ENCODE measurements at places on chromosomes 4 and X.

- no peak for DNase-seq
Observed at GRCh38 chrX:153885968-153886903, at the start of gene L1CAM. Gene L1CAM (minus strand): TSS chrX:153886173. CDS start chrX:153875836, 10,337 bp downstream.

- DNase-seq, result no peak
Observed at GRCh38 chr4:176840166-176840565, 47.4 kb upstream of the VEGFC start.

DNA sequence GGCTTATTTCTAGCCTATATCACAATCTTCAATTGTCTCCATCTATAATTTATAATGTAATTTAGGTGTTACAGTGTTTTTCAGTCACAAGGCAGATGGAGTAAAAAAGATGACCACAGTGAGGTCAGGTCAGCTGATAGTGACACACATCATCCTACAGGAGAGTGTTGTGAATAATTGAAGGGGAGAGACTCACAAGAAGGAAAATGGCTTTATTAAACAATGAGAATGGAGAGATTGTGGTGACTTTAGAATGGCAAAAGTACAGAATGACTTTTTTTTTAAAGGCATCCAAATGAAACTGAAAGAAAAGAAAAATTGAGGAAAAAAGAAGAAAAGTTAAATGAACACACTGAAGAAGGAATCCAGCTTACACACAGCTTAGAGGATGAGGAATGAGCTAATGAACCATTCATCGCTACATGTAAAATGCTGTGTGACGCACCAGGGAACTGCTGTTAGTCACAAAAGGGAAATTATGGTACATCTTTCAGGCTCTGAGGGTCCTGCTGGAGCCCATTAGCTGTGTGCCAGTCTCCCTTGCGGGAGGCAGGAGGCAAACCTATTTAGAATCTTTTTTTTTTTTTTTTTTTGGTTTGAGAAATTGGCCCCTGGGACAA, 56.6 kb downstream of the SPRY1 start:
- DNase-seq, result no peak

GRCh38 chr4:122313006-122313646, 65.7 kb upstream of the ADAD1 start:
- DNase-seq, result no peak

DNA sequence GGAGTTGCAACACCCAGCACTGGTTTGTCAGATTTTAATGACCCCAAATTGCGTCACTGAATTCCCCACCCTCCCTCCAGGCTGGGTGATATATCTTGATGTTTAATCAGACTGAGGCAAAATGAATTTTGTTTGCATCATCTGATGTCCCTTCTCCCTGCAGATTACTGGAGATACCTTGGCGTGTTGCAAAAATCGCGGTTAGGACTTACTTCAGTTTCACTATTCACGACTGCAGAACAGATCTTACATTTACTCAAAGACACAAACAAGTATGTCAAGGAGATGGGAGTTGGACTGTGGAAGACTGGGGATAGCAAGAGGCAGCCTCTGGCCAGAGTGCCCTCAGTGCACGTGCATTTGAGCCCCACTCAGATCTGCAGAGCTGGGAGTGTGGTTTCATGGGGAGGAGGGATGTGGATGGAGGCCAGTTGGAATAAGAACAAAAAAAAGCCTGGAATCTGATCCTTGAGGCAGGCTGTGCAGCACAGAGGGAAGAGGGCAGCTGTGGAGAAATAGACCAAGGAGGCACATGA, 92.2 kb upstream of the MTM1 start:
- no peak for DNase-seq

DNA sequence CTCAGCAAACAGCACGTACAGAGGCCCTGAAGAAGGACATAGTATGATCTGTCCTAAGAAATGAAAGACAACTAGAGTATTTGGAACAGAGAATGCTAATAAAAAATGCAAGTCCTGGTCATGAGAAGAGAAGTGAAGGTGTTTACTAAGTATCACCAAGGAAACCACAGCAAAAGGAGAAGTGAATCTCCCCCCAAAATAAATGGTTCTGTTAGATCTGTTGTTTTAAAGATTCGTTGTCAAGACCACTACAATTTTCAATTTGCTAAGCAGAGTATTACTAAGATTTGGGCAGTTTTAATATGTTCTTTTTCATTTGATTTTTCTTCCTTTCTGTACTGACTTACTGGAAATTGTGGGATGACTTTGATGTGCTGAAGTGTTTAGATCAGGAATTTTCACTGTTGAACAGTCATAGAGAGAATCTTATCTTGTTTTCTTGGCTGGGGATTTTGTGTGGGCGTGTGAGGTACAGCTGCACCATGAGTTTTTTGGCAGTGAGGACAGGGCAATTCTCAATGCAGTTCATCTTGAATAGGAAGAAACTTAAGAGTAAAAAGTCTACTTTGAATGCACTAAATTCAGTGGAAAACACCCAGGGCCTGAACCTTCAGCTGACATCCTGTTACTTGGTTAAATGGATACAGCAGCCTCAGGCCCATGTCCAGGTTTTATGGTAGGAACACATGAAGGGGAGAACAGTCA, 132.2 kb downstream of the STIM2 start:
- no peak for DNase-seq

GRCh38 chr4:125105561-125105960, 209.2 kb upstream of the FAT4 start:
- DNase-seq, result no peak

- DNase-seq, result no peak
Observed at GRCh38 chr4:158410272-158410671, 111.4 kb upstream of the RXFP1 start.

DNA sequence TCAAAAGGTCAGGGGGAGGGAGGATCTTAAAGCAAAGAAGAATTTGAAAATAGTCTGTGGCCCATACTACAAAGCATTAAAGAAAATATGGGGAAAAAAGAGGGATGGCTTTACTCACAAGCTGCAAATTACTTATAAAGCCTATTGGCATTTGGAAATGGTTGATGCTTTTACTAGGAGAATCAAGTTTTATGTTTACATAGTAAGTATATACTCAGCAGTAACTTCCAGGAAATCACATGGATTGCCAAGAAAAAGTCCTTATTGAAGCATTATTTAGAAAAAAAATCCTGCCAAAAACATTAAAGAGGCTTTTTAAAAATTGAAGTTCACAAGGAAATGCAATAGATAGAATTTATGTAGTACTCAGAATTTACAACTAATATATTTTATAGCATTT, 8.4 kb upstream of the SH3RF1 start:
- no peak for DNase-seq

GRCh38 chr4:141746026-141746425, 109.6 kb downstream of the IL15 start:
- no peak for DNase-seq

DNA sequence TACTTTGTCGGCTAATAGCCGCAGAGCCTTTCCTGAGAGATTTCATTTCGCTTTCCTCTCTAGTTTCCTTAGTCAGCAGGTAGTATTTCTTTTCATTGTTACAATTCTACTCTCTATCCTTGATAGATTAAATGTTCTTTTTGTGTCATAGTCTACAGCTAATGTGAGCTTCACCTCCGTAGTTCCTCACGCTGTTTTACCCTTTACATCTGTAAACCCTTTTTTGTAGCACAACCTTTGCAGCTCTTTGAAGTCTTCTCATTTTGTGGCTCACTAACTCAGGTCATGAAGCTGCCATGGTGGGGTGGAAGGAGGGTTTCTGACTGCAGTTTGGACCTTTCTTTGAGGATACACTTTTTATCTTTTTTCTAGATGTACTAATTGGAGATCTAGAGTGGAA, 1008.8 kb upstream of the PABPC4L start:
- no peak for DNase-seq

GRCh38 chr4:132662456-132662855, 486.6 kb upstream of the PCDH10 start:
- no peak for DNase-seq

DNA sequence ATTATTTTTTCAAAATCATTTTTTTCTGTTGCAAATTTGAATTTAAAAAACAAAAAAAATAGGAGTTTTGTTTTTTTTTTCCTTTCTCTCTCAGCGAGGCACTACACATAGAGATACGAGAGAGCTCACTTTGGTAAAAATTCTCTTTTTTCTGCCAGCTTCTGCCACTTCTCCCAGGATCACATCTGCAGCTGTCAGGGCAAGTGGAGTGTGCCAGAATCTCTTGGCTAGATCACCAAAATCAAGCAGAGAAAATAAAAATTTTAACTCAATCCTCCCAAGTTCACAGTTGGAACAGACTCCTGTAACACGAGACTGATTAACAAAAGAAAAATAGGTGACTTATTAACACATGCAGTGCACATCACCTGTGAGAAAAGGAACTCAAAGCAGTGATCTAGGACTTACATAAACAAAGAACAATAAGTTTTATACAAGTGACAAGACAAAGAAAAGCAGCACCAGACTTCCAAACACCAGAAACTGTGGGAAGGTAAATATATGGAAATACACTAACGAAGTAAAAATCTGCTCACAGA, 213.2 kb upstream of the ZFP42 start:
- no peak for DNase-seq
